Stimulated activated naive CD8-positive, alpha-beta T cell treated with anti-CD3 and anti-CD28 coated beads, Interleukin-15, Interleukin-2, amounts not matched to agents 100 U/mL and 50 U/mL, for 24 hours (primary cell): ENCODE measurements at places on chromosomes 2 and 18.

GRCh38 chr2:203897544-203897943, 30.0 kb downstream of the CTLA4 start:
- DNase-seq: no peak

- DNase-seq: no peak
Measured at GRCh38 chr2:241351640-241352031, 4.4 kb upstream of the FARP2 start.

DNA sequence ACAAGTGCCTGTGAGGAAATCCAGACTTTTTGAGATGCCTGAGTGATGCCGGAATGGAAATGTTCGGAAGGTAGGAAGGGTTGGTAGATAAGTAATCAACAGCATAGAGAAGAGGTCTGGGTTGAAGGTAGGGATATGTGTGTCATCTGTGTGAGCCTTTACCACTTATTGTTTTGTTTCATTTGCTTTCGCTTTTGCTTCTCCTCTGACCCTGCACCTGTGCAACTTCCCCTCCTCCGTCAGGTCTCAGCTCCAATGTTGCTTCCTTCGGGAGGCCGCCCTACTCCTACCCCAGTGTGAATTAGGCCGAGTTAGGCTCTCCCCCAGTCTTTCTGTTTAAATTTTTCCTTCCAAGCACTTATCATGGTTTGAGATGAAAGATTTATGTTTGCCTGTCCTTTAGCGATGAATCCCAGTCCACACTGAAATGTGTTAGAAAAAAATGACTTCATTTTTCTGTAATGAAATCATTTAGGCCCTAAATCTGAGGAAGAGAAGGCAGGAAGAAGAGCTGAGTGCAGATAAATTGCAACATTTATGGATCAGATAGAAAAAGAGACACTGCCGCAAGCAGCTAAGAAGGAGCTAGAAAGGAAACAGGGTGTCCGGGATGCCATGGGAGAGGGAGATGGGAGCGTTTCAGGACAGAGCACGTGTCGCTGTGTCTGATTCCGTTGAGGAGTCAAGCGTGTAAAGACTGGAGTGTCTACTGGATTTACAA, 139.6 kb upstream of the PELI1 start:
- DNase-seq: no peak

- no peak for DNase-seq
Measured at GRCh38 chr2:71003396-71003795, 8.7 kb upstream of the TEX261 start.

GRCh38 chr2:26757873-26758789, 6.0 kb upstream of the SLC35F6 start:
- peak; percentile 44 for DNase-seq

GRCh38 chr2:201891676-201892075, 85.3 kb downstream of the CDK15 start:
- no peak for DNase-seq

- no peak for DNase-seq
Measured at GRCh38 chr2:45533771-45534170, 77.3 kb downstream of the SRBD1 start.

DNA sequence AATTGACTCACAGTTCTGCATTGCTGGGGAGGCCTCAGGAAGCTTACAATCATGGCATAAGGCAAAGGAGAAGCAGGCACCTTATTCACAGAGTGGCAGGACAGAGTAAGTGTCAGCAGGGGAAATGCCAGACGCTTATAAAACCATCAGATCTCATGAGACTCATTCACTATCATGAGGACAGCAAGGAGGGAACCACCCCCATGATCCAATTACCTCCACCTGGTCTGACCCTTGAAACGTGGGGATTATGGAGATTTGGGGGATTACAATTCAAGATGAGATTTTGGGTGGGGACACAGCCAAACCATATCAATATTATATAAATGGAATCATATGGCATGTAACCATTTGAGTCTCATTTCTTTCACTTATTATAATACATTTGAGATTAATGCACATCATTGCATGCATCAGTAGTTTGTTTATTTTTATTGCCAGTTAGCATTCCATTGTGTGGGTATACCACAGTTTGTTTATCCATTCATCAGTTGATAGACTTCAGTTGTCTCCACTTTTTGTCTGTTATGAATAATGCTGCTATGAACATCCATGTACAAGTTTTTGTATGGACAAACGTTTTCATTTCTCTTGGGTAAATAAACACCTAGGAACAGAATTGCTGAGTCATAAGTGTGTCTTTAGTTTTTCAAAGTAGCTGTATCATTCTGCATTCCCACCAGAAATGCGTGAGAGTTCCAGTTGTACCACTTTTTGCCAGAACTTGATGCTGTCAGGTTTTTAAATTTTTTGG, 5.8 kb upstream of the SRBD1 start:
- no peak for DNase-seq

- no peak for DNase-seq
Measured at GRCh38 chr2:56687169-56687568, 503.4 kb downstream of the CCDC85A start.

- no peak for DNase-seq
Measured at GRCh38 chr2:143255899-143256298, 126.7 kb downstream of the ARHGAP15 start.

GRCh38 chr2:109467701-109468100, 146.1 kb downstream of the SEPTIN10 start:
- DNase-seq: no peak

- no peak for DNase-seq
Measured at GRCh38 chr2:145324748-145325147, 804.8 kb upstream of the ZEB2 start.

- DNase-seq: no peak
Measured at GRCh38 chr2:19861813-19862212, 40.0 kb downstream of the TTC32 start.

- no peak for DNase-seq
Measured at GRCh38 chr2:106708209-106708608, 177.8 kb downstream of the ST6GAL2 start.

GRCh38 chr18:47246027-47246971, 5.2 kb downstream of the SKOR2 start:
- no peak for DNase-seq

GRCh38 chr18:26741048-26741447, 124.5 kb downstream of the AQP4 start:
- no peak for DNase-seq

- DNase-seq: no peak
Measured at GRCh38 chr2:40004336-40004735, 225.3 kb upstream of the THUMPD2 start.

- no peak for DNase-seq
Measured at GRCh38 chr2:179240481-179241451, 23.9 kb downstream of the SESTD1 start.
